GM23248 (cell line): ENCODE measurements at places on chromosomes 6 and 20. TPM values are rescaled to one million over a fixed set of nuclear protein-coding genes. Genes with fewer than 3 reads are reported as not detected.

TUBB2B gene
- total RNA-seq = 8.5 and 10.4 TPM in 2 replicates

SLC17A9 gene
- total RNA-seq = 11.1 and 19.5 TPM in 2 replicates

HRH3 gene
- total RNA-seq = not detected in 2 replicates

SERPINB6 gene
- total RNA-seq = 95.7 and 141 TPM in 2 replicates

FIG4 gene
- 7.2 and 11.5 TPM in 2 replicates for total RNA-seq

PRICKLE4 gene
- 2.1 TPM in 1 of 2 replicates, not detected in the other for total RNA-seq

PRDM13 gene
- total RNA-seq = not detected in 2 replicates

SGK2 gene
- not detected in 2 replicates for total RNA-seq

SYNJ2 gene
- total RNA-seq = 25.3 and 28.6 TPM in 2 replicates

MATN4 gene
- total RNA-seq = not detected in 2 replicates

OR2J2 gene
- total RNA-seq = not detected in 2 replicates

CDKAL1 gene
- 10.8 and 14.8 TPM in 2 replicates for total RNA-seq

OR2B6 gene
- total RNA-seq = not detected in 2 replicates

SPATA25 gene
- not detected in 2 replicates for total RNA-seq

ABHD16B gene
- not detected in 2 replicates for total RNA-seq

SMLR1 gene
- not detected in 2 replicates for total RNA-seq
